ENCODE measurements at places on chromosomes 7 and 10.

DNA sequence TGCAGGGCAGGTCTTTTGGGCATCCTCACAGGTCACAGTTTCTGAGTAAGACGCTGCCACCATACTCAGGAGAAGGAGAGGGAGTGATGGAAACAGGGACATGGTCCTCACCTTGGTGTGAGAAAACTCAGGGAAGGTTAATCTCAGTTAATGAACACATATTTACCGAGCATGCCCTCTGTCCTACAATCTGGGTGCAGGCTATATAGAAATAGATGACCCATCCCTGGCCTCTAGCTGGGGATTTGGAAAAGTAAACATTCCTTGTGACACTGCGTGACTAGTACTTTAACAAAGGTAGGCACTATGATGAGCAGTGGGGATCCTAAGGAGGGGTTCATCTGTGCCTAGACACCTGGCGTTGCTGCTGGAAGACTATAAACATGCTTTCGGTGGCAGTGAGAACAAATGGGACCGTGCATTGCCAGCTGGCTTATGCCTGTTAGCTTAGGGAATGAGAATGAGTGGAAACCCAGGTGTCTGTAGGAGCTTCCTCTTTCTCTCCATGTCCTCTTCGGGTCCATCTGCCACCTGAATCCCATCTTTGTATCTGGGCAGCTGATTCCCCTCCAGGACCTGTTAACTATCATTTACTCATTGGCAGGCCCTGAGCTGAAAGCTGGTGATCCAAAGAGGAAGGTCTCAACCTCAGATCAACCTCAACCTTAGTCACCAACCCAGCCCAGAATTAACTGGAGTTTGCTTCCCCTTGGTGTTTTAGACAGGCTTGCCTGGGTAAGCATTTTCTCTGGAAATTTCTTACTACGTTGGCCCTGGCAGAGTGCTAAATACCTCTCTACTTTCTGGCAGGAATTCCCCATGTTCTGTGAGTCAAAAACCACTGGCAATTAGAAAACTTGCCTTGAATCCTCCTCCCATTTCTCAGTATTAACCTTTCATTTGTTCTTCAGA, 794 bp downstream of the MBL2 start:
- DNase-seq: no peak

- DNase-seq: no peak
Measured at GRCh38 chr10:100826661-100826982, 81.2 kb downstream of the PAX2 start.

DNA sequence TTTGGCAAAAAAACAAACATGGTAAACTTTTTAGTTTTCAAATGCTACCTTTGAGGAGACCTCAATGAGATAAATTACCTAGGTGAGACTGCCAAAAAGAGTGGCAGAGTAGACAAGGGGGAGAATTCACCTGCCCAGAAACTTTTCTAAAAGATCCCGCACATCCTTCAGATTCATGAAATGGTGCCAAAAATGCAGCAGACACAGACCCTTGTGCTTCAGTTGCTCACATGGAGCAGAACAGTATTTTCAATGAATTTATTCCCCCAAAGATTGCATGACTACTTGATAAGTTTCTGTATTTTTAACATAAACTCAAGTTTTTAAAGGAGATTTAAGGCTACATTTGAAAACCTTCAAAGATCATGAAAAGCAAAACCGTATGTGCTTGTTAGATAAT, 270.0 kb downstream of the TRIL start:
- DNase-seq: no peak

GRCh38 chr10:72173619-72174296, 42.1 kb upstream of the ANAPC16 start:
- no peak for DNase-seq

- no peak for DNase-seq
Measured at GRCh38 chr10:8594176-8594575, 539.7 kb downstream of the GATA3 start.

- DNase-seq: no peak
Measured at GRCh38 chr7:29763266-29763665, 43.0 kb upstream of the WIPF3 start.

- DNase-seq: no peak
Measured at GRCh38 chr7:149459540-149460452, 1.1 kb downstream of the ZNF777 start.

DNA sequence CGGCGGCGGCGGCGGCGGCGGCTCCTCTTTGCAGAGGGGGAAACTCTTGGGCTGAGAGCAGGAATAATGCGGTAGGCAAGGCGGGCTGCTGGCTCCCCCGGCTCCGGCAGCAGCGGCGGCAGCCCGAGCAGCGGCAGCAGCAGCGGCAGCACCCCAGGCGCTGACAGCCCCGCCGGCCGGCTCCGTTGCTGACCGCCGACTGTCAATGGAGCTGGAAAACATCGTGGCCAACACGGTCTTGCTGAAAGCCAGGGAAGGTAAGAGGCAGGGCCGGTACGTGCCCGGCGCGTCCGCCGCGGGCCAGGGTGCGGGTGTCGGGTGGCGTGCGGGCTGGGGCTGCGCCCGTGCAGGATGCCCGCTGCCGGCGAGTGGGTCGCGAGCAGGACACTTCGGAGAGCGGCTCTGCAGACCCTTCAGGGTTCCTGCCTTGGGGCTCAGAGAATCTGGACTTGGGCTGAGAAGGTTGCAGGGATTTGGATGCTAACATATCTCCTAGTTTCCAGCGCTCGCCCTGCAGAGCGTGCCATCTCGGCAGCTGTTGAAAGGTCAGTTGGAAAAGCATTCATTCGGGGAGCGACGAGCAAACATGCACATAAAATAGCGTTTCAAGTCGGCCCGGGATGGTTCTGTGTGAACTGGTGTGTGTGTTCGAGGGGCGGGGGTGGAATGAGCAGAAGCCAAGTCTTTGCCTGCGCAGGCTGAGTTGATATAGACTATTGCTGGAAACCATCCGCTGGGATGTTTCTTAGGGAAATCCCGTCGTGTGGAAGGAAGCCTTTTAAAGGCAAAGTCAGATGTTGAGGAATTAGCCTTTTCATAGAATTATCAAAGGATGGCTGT, 562 bp downstream of the GRK5 start:
- DNase-seq: no peak

DNA sequence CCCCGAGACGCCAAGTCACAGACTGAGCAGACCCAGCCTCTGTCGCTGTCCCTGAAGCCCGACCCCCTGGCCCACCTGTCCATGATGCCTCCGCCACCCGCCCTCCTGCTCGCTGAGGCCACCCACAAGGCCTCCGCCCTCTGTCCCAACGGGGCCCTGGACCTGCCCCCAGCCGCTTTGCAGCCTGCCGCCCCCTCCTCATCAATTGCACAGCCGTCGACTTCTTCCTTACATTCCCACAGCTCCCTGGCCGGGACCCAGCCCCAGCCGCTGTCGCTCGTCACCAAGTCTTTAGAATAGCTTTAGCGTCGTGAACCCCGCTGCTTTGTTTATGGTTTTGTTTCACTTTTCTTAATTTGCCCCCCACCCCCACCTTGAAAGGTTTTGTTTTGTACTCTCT, 215.6 kb downstream of the TCF7L2 start:
- no peak for DNase-seq

DNA sequence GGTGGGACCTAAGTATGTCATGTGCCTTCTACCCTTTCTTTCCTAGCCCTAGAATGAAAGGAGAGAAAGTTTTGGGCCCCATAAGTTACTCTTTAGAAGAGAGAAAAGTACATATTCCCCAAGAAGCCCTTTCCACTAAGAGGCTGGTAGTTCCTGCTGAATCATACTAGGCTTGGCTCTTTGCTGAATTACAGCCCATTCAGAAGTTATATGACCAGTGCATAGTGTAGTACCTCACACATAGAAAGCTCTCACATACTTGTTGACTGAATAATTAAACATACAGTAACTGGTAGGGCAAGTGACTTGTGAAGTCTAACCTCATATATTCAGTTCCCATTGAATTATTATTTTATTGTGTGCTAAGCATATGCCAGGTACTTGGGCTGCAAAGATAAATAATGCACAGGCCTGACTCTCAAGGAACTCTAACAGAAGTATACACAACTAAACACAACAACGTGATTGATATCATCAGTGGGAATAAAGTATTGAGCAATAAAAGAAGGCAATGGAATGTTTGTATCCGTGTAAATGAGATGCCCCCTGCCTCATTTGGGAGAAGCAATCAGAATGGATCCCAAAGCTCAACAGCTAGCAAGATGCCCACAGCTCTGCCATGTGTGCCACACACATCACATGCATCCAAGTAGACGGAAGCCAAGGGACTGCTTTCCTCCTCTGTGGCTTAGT, 38.9 kb upstream of the UBN2 start:
- DNase-seq: no peak

- DNase-seq: no peak
Measured at GRCh38 chr10:34861293-34862021, 46.4 kb upstream of the PARD3 start.

GRCh38 chr7:17274551-17275245, 23.8 kb upstream of the AHR start:
- DNase-seq: no peak

GRCh38 chr7:22733761-22734160, 6.8 kb downstream of the IL6 start:
- no peak for DNase-seq

DNA sequence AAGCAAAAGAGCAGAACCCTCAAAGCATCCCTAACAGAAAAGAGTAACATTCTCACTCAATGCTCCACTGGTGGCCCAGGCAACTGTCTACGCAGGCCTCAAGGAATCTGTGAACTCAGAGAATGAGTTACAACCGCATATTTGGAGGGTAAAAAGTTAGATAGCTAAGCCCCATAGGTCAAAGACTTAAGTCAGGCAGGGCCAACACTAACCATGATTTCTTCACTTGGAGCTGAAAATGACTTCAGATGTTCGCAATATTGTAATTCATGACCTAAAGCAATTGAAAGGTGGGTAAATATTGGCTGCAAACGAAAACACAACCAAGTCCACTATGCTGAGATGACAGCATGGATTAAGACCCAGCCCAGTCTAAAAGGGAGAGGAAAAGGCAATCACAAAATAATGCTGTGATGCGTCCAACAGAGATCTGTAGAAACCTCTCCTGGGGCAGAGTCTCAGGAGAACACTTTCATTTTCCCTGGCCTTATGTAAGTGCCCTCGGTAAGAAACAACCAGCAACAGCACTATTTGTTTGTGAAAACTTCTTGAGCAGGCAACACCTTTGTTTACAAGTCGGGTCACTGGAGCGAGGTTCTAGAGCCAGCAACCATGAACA, 176.5 kb downstream of the TNS3 start:
- DNase-seq: no peak

GRCh38 chr7:74575811-74576210, 81.7 kb upstream of the GTF2I start:
- DNase-seq: no peak

DNA sequence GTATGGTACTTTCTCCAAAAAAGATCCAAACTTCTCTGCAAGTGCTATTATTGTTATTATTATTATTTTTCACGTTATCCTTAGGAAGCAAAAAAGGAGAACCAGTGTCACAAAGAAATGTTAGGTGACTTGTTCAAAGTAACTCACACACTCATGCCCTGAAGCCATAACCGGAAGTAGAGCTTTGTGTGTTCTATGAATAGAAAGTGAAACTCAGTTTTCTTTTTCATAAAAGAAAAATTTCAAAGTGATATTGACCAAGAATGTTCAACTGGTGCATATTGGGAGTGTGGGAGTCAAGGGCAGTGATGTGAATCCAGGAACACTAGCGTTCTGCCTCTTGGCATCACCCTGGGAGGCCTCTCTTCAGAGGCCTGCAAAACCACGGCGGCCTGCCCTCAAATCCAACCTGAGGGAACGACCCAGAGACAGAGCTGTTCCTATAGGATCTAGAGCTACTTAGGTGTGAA, 106.1 kb downstream of the PRKCQ start:
- DNase-seq: no peak

DNA sequence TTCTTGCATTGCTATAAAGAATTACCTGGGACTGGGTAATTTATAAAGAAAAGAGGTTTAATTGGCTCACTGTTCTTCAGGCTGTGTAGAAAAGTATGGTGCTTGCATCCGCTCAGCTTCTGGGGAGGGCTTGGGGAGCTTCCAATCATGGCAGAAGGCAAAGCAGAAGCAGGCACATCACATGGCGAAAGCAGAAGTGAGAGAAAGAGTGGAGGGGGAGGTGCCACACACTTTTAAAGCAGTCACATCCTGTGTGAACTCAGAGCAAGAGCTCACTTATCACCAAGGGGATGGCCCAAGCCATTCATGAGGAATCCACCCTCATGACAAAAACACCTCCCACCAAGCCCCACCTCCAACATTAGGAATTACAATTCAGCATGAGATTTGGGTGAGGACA, 303.5 kb downstream of the OTUD1 start:
- DNase-seq: no peak

DNA sequence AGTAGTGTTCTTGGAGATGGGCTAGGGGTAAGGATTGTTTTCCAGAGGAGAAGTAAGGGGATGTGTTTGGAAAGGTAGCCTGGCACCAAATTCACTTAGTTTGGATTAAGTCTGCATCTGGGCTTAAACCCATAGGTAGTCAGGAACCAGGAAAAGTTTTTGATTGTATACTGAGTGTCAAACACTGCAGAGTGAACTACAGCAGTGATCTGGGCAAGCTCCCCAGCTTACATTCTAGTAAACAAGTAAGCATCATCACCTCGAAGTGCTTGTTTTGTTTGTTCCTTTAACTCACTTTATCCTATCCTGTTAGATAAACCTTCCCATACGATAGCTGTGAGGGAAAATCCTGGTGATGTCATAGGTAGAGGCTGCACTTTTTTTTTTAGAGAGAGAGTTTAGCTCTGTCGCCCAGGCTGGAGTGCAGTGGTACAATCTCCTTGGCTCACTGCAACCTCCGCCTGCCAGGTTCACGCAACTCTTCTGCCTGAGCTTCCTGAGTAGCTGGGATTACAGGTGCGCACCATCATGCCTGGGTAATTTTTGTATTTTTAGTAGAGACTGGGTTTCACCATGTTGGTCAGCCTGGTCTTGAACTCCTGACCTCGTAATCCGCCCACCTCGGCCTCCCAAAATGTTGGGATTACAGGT, 2.4 kb downstream of the RPS24 start:
- no peak for DNase-seq

DNA sequence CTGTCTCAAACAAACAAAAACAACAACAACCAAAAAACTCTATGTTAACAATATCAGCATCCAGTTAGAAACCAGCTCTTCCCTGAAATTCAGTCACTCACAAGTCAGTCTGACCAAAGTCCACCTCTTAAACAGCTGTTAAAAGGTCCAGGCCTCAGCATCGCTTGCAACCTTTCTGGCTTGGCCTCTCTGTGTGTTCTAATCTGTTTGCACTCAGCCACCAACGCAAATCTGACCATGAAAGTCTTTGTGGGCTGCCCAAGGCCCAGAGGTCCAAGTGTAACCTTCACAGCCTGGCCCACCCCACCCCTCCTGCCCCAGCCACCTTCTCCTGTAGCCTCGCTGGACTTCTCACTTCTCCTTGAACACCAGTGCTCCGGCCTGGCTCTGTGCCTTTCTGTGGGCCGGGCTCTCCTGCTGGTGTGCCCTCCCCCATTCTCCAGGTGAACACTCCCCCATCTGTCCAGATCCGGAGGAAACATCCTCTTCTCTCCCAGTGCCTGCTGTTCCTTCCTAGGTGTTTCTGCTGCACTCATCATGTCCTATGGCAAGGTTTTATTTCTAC, 72.2 kb upstream of the EFCAB10 start:
- DNase-seq: no peak

- no peak for DNase-seq
Measured at GRCh38 chr7:38461887-38462286, 169.3 kb downstream of the AMPH start.

- no peak for DNase-seq
Measured at GRCh38 chr7:91722831-91723230, 157.7 kb downstream of the MTERF1 start.
